Naive thymus-derived CD4-positive, alpha-beta T cell (primary cell): ENCODE measurements at places on chromosomes 1 and 21.

- no peak overlapping the region for H3K27ac ChIP-seq
- no peak for DNase-seq
- H3K27me3 ChIP-seq: no peaks in the 10 kb centered on the region
- H3K4me3 ChIP-seq: no peak overlapping the region
- peaks cover 35% of the 10 kb centered on the region for H3K4me1 ChIP-seq
These were observed 38.2 kb downstream of the MRPL39 start for GRCh38 chr21:25569084-25569483.

DNA sequence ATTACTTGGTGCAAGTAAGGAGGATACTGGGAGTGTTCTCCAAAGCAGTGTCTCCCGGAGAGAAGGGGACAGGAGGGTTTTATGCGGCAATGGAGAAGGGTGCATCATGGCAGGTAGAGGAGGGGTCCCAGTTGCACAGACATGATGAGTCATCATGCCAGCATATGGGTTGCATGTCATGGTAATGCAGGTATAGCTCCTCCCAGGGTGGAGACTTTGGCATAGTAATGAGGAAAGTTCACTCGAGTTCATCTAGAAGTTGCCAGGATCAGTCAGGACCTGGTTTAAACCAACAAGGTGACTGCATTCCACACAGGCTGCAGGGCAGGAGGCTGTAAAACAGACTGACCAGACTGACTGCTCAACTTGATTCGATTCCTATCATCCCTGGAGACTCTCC lies 355.7 kb upstream of the DUSP10 start:
- no peaks in the 10 kb centered on the region for H3K4me1 ChIP-seq
- H3K27me3 ChIP-seq: no peaks in the 10 kb centered on the region
- no peak overlapping the region for H3K4me3 ChIP-seq
- no peak overlapping the region for H3K27ac ChIP-seq
- no peaks in the 10 kb centered on the region for H3K36me3 ChIP-seq

GRCh38 chr1:106651028-106651762 lies 405.3 kb upstream of the PRMT6 start:
- no peaks in the 10 kb centered on the region for H3K36me3 ChIP-seq
- DNase-seq: no peak
- H3K27me3 ChIP-seq: no peaks in the 10 kb centered on the region

GRCh38 chr1:184785529-184785928 lies 30.9 kb upstream of the EDEM3 start:
- DNase-seq: no peak
- no peak overlapping the region for H3K4me3 ChIP-seq
- no peaks in the 10 kb centered on the region for H3K27me3 ChIP-seq

DNA sequence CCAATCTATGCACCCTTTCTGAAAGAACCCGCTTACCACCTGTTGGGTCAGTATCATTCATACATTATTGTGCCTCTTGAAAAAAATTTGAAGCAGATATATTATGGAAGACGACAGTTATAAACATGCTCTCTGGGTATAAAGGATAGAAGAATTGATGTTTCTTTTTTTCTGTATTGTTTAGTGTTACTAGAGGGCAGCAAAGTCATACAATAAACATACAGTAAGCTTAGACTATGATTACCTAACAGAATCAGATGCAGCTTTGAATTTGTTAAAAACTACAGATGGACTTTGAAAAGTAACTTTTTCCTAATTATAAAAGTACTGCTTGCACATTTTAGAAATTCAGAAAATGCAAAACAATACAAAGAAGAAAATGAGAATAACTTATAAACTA lies 11.1 kb upstream of the PAXBP1 start:
- no peaks in the 10 kb centered on the region for H3K36me3 ChIP-seq
- no peak overlapping the region for H3K27ac ChIP-seq
- no peak for DNase-seq
- no peak overlapping the region for H3K4me3 ChIP-seq

DNA sequence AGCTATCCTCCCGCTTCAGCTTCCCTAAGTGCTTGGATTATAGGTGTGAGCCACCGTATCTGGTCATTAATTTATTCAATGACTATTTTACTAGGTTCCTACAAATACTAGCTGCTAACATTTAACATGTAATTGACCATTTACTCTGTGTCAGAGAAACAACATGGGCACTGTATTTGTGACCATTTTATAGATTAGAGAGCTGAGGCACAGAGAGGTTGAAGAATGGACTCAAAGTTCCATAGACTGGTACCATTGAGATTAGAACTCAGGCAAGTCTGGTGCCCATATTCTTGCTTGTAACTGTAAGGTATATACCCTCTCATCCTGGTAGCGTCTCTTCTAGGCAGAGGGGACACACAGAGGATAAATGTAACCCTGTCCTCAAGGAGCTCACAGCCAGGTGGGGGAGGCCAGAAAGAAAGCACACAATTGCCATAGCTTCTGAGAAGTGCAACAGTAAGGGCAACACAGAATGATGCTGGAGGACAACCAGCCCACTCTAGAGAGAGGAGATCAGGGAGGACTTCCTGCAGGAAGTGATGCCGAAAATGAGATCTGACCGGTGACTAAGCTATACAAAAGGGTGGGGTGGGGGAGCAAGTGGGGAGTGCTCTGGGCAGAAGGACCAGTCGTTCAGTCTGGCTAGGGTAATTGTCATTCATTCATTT lies 3.8 kb downstream of the SRARP start:
- H3K4me3 ChIP-seq: no peak overlapping the region
- no peaks in the 10 kb centered on the region for H3K36me3 ChIP-seq
- no peak overlapping the region for H3K27ac ChIP-seq
- no peak for DNase-seq
- no peaks in the 10 kb centered on the region for H3K27me3 ChIP-seq
- H3K4me1 ChIP-seq: peaks cover 6% of the 10 kb centered on the region

GRCh38 chr1:21773585-21773984 lies 9.4 kb downstream of the USP48 start:
- no peak overlapping the region for H3K27ac ChIP-seq
- H3K36me3 ChIP-seq: no peaks in the 10 kb centered on the region
- DNase-seq: no peak

DNA sequence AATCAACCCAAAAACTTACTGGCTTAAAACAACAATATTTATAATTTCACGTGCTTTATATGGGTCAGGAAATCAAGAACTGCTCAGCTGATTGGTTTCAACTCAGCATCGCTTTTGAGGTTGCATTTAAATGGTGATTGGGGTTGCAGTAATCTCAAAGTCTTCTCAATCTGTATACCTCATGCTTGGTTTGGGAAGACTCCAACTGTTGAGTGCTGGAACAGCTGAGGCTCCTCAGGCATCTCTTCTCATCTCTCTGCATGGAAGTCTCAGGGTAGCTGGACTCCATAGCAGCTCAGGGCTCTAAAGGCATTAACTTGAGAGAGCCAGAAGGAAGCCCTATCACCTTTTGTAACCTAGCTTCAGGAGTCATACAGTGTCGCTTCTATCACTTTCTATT lies 35.1 kb downstream of the AK5 start:
- H3K4me1 ChIP-seq: no peaks in the 10 kb centered on the region
- no peak overlapping the region for H3K4me3 ChIP-seq
- H3K36me3 ChIP-seq: no peaks in the 10 kb centered on the region
- H3K27ac ChIP-seq: no peak overlapping the region

DNA sequence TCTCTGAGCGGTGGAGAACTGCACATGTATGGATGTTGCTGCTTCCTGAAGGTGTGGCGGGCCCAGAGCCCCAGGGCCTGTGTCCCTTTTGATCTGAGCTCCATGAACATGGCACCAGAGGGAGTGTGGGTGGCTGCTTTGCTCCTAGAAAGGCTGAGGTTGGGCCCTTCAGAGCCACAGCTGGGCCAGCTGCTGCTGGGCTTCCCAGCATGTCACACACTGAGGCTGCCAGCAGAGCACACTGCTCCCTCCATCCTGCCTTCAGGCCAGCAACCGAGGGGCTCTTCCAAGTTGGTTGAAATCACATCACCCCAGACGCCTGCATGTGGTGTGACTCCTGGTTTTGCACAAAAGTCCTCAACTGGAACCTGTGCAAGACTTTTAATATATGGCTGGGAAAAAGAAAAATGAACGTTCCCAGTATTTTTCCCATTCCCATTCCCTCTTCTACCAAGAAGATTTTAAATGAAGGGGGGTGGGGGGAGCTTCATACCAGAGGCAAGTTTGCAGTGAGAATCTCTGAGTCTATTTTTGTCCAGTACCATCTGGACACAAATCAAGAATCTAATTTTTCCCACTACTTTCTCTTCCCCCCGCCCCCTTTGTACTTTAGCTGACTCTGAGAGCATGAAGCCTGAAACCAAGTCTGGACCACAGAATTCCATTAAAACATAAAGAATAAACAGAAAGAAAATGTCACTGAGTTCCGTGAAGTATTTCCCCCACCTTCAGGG lies 26.2 kb upstream of the NGF start:
- H3K4me1 ChIP-seq: no peaks in the 10 kb centered on the region
- no peak overlapping the region for H3K4me3 ChIP-seq
- H3K36me3 ChIP-seq: no peaks in the 10 kb centered on the region
- no peaks in the 10 kb centered on the region for H3K27me3 ChIP-seq
- no peak overlapping the region for H3K27ac ChIP-seq
- DNase-seq: no peak

- H3K4me3 ChIP-seq: peak overlapping the region; percentile 4
- H3K4me1 ChIP-seq: peaks cover 27% of the 10 kb centered on the region
- no peaks in the 10 kb centered on the region for H3K36me3 ChIP-seq
- H3K27me3 ChIP-seq: no peaks in the 10 kb centered on the region
- no peak overlapping the region for H3K27ac ChIP-seq
- DNase-seq: no peak
These were observed 324.5 kb downstream of the NPHP4 start for GRCh38 chr1:5667513-5668325.

DNA sequence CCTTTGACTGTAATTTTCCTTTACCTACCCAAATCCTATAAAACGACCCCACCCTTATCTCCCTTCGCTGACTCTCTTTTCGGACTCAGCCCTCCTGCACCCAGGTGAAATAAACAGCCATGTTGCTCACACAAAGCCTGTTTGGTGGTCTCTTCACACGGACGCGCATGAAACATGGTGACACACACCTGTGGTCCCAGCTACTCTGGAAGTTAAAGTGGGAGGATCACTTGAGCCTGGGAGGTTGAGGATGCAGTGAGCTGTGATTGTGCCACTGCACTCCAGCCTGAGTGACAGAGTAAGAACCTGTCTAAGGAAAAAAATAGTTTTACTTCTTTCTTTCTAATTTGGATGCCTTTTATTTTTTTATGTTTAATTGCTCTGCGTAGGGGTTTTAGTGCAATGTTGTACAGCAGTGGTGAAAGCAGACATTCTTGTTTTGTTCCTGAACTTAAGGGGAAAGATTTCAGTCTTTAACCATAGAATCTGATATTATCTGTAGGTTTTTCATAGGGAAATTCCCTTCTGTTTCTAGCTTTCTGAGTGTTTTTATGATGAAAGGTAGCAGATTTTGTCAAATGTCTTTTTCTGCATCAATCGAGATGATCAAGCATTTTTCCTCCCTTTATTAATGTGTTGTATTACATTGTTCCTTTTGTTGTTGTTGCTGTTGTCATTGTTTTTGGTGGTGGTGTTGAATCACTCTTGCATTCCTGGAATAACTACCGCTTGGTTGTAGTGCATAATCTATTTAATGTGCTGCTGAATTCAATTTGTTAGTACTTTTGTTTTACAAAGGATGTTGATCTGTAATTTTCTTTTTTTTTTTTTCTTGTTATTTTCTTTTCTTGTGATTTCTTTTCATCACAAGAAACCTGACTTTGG lies 497.4 kb downstream of the DISC1 start:
- no peaks in the 10 kb centered on the region for H3K27me3 ChIP-seq
- no peak overlapping the region for H3K4me3 ChIP-seq
- no peaks in the 10 kb centered on the region for H3K4me1 ChIP-seq
- no peak overlapping the region for H3K27ac ChIP-seq
- DNase-seq: no peak

GRCh38 chr1:162151900-162152829 lies 82.7 kb downstream of the NOS1AP start:
- H3K36me3 ChIP-seq: no peaks in the 10 kb centered on the region
- no peak overlapping the region for H3K27ac ChIP-seq
- no peaks in the 10 kb centered on the region for H3K4me1 ChIP-seq
- no peak for DNase-seq

GRCh38 chr1:235758931-235759330 lies 107.8 kb downstream of the LYST start:
- DNase-seq: no peak
- peaks cover 14% of the 10 kb centered on the region for H3K36me3 ChIP-seq

- no peak overlapping the region for H3K27ac ChIP-seq
- no peak for DNase-seq
- H3K27me3 ChIP-seq: no peaks in the 10 kb centered on the region
- H3K4me1 ChIP-seq: no peaks in the 10 kb centered on the region
These were observed 124.9 kb upstream of the IFFO2 start for GRCh38 chr1:19081218-19081893.

GRCh38 chr1:51512606-51513005 lies 6.5 kb downstream of the EPS15 start:
- peaks cover 15% of the 10 kb centered on the region for H3K4me1 ChIP-seq
- H3K36me3 ChIP-seq: no peaks in the 10 kb centered on the region
- no peak for DNase-seq
- no peaks in the 10 kb centered on the region for H3K27me3 ChIP-seq
- no peak overlapping the region for H3K4me3 ChIP-seq

- no peak overlapping the region for H3K27ac ChIP-seq
- H3K4me1 ChIP-seq: no peaks in the 10 kb centered on the region
- no peaks in the 10 kb centered on the region for H3K36me3 ChIP-seq
- no peaks in the 10 kb centered on the region for H3K27me3 ChIP-seq
- no peak overlapping the region for H3K4me3 ChIP-seq
These were observed 2.7 kb downstream of the VCAM1 start for GRCh38 chr1:100722221-100722620.

DNA sequence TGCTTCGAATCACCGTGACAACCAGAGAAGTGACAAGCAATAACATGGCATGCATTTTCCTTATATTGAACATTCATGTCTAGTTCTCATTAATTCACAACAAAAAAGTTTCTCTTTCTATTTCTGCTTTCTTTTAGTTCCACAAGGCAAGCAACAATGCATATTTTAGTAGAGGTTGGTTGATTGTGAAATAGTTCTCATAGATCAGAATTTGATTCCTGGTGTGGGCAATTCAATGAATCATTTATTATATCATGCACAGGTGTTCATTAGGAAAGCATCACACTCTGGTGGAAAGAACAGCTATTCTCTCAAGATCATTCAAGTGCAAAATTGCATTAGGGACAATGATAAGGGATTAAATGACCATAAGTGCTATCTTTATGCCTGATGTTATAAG lies 980.9 kb downstream of the BRINP3 start:
- no peak for DNase-seq
- no peaks in the 10 kb centered on the region for H3K4me1 ChIP-seq
- no peaks in the 10 kb centered on the region for H3K27me3 ChIP-seq
- H3K4me3 ChIP-seq: no peak overlapping the region
- no peaks in the 10 kb centered on the region for H3K36me3 ChIP-seq

DNA sequence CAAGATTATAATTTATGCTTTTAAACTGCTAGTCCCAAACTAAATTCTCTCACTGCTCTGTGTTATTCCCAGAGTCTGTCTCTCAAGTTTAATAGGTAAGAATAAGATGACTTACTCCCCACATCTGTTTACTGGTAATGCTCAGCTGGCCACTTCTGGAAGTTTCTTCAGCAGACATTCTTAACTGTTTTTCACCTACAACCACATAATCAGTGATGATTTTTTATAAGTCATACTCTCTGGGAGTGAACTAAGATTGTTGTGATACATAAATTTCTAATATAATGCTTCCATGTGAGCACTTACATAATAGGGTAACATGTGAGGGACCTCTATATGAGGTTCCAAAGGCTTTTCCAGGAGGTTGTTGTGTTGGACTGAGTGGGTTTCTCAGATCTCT lies 8.7 kb downstream of the SLAMF7 start:
- peaks cover 19% of the 10 kb centered on the region for H3K36me3 ChIP-seq
- H3K4me1 ChIP-seq: peaks cover 83% of the 10 kb centered on the region
- no peak for DNase-seq
- H3K27me3 ChIP-seq: no peaks in the 10 kb centered on the region
- H3K27ac ChIP-seq: no peak overlapping the region
- H3K4me3 ChIP-seq: no peak overlapping the region
